Activated CD8-positive, alpha-beta memory T cell treated with anti-CD3 and anti-CD28 coated beads for 24 hours (primary cell): ENCODE measurements at places on chromosomes 11 and 22.

- no peak for DNase-seq
Measured at GRCh38 chr11:78825591-78826020, 250.9 kb upstream of the NARS2 start.

DNA sequence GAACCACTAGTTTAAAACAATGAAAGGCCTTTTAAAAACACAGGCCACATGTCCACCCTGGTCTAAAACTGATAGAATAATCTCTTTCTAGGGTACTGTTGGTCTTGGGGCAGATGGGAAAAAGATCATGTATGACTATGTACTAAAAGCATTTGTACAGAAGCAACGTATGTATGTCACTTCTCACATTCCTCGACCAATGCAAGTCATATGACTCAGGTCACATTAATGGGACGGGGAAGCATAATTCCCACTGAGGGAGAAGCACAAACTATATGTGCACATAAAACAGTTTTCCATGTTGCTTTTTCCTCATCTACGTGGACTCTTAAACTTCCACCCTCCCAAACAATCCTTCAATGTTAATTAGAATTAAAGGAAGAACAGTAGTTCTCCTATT lies 32.2 kb upstream of the GAB2 start:
- DNase-seq: no peak

GRCh38 chr11:34466802-34467488 lies 28.2 kb downstream of the CAT start:
- no peak for DNase-seq

DNA sequence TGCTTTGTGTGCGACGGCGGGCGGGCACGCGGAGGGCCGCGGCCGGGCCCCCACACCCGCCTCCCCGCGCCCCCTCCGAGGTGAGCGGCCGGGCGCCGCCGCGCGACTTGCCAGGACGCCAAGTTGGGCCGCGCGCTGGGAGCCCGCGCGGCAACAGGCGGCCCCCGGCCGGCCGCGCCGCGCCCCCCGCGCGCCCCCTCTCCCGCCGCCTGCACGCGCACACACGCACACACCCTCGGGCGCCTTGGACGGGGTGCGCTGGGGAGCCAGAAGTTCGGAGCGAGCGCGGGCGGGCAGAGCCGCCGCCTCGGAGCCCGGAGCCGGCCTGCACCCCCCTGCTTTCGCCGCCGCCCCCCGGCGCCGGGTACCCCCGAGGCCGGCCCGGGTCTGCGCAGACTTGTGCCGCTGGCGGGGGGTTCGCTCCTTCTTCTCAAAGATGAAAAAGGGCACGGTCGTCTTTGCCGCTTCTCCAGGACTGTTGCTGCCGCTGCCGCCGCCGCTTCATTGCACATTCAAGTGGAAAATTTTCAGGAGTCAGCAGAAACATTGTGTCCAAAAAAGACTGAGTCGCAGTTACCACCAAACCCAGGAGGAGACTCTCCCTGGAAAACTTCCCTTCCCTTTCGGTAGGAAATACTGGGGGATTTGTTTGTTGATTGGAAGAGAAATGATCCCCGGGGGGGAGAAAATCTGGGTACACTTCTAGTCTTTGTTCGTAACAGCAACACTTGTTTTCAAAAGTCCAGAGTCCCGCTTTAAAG lies 895 bp downstream of the TEAD1 start:
- DNase-seq: no peak

- DNase-seq: no peak
Measured at GRCh38 chr11:122664188-122664587, 8.7 kb downstream of the UBASH3B start.

DNA sequence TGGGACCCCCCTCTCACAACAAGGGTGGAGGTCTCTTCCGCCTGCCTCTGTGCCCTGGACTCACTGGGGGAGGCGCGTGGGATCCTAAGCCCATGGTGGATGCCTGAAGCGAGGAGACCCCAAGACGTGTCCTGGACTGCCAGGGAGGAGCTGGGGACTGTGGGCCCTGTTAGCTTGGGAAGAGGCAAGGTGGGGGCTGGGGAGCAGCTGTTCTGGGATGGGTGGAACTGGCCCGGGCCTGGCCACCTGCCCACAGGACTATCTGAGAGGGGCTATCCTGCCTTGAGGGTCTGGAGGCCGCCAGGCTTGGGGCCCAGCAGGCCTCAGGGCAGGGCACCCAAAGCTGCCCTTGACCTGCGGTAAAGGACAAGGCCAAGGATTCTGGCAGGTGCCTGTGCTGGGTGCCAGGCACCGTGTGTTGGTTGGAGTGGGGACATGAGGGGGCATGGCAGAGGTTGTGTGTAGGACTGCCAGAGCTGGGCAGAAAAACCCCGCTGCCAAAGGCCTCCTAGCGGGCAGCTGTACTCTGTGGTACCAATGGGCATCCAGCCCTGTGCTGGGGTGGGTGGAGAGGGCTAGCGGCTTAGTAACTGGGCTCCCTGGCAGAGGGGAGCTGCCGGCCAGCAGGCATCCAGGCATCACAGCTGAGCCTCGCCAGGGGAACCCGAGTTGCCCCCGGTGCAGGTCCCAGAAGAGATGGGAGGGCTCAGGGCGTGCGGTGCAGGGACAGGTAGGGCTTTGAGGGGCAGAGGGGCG lies 670 bp downstream of the LSP1 start:
- DNase-seq: peak; percentile 82

DNA sequence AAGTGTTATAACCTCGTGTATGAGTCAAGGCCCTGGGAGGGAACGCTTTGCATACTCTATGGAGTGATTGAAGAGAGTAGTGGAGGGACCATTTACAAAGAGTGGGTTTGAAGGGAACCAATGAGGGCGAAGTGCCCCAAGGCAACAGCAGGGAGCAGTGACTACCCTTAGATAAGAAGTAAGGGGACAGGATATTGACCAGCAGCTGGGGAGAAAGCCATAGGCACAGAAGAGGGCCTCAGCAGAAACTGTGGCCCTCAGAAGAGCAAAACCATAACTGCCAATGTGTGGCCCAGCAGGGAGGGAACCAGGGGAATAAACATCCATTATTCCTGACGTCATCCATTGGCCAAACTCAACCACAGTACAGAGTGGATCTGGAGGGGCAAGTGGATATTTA lies 24.7 kb downstream of the PARVA start:
- DNase-seq: no peak

- no peak for DNase-seq
Measured at GRCh38 chr11:111718859-111719258, 47.3 kb downstream of the PPP2R1B start.

DNA sequence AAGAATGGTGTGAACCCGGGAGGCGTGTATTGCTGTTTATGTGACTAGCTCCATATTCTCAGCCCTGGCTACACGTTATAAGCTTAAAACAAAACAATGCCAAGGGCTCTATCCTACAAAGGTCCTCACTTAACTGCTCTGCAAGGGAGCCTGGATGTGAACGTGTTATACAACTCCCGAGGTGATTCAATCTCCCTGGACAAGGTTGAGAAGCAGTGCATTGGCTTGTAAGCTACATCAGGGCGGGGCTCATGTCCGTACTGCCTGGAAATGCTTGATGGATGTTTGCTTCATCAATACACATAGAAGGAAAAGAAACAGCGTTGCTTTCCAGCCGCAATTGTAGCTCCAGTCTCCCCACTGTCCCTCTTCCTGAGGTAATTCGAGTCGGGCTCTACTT lies 256.9 kb upstream of the SYN3 start:
- no peak for DNase-seq

DNA sequence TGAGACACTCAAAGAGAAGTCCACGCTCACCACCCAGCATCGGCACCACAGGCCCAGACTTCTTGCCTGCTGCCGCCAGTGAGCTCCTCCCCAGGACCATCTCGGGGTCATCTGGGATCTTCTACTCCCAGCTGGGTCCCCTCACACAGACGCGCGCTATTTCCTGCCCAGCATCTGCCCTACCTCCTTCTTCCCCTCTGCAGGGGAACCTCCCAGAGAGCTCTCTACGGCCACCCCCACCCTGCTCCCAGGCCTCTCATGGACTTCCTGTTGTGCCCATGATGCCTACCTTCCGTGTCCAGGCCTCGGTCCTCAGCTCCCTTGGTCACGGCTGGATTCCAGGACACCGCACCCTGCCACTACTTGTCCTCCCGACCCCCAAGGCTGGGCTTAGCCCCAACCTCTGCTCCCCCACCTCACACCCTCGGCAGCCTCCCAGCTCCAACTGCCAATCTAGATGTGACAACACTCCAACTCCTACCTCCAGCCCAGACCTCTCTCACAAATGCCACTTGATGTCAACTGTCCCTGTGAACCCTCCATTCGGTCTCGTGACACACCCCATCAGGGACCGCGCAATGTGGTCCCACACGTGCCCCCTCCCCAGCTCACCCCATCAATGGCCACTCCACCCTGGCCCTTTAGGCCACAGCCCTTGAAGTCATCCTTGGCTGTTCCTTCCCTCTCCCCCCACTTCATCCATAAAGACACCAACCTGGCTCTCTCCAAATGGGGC lies 45.3 kb downstream of the SGSM3 start:
- no peak for DNase-seq

DNA sequence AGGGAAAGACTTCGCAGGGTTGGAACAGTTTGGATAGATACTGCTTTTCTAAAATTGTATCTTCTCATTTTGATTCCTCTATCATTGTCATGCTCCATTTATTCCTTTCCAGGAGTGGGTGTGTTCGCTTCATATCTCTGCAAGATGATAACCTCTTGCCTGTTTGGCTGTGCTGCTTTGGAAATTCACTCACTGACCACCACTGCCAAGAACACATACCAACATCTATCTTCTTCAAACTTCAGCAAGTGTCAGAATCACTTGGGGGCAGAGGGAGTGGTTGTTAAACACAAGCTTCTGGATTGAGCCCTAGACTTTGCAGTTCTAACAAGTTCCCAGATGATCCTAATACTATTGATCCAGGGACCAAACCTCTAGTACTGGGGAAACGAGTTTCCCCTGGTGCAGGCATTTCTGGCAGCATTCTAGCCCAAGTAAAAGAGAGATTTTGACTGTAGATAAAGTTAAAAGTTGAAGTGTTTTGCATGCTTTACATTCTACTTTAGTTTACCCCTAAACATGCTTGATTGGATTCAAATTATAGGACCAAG lies 11.5 kb upstream of the DKK3 start:
- no peak for DNase-seq

DNA sequence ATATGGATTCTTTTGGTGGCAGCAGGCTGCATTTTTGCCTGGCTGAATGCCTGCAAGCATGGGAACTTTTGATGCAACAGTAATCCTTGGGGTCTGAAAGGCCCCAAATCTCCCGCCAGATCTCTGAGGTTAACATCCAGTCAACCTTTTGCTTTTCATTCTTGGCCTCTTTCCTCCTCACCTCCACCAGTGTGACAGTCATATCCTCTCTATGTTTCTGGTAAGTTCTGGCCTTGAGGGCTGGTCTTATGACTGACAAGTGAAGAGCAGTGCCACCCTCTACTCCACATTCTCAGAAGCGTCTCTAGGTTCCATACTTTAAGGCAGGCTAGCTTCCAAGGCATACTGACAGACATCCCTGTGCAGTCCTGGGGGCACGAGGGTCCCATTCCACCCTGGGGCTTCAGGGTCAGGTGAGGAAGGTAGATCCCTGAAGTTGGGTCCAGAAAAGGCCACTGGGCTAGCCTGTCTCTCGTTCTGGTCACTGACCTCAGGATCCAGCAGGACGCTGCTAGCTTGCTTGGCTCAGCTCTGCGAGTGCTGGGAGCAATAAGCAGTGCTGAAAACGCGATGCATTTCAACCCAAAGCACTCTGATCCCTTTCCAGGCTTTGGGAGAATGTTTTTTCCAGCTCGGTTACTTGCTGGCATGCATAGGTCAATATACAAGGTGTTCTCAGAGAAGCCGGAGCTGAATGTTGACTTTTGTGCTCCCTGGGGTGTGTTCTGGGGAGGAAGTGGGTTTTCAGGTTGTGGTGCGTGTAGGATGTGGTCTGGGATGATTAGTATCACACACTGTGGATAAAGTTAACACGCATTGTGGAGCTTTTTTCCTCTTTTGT lies 75.2 kb downstream of the PTPRJ start:
- DNase-seq: peak; percentile 70

DNA sequence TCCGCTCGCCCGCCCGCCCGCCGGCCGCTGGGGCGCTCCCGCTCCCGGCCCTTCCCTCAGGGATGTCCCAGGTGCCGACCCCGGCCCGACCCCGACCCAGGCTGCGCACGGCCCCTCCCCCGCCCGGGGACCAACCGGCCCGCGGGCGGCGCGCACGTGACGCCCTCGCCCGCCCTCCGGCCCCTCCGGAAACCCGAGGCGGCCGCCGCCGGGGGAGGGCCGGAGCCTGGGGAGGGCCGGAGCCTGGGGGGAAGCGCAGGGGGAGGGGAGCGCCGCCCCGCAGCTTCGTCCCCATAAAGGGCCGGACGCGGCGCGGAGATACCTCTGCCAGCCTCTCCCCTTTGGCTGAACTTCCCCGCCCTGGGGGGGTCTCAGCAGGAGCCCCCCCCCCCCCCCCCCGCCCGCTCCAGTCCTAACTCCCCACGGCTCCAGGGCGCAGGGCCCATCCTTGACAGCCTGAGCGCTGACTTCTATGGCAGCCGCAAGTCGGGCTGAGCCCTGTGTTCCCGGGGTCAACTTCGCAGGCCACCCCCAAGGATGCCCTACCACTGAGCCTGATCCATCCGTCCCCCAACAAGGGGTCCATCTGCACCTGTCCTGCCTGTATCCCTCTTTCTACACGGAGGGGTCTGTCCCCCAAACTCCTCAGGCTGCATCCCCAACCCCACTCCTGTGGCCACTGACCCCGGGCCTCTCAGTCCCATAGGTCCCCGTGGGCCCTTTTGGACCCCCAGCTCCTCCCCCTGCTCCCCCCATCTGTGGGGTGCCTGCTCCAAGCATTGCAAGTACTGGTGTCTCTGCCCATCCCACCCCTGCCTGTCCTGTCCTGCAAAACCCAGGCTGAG lies at the start of gene MAPK12:
MAPK12 (minus strand) TSS at position 69 of the 845 bp plus-strand sequence. CDS start 174 bp downstream, outside the sequence.
- DNase-seq: no peak

- no peak for DNase-seq
Measured at GRCh38 chr22:27466778-27467438, 334.6 kb downstream of the MN1 start.

- no peak for DNase-seq
Measured at GRCh38 chr22:40210818-40211217, 33.1 kb downstream of the TNRC6B start.

GRCh38 chr22:35555483-35555890 lies 14.9 kb downstream of the RASD2 start:
- DNase-seq: no peak

GRCh38 chr22:17164392-17165024 lies 5.4 kb upstream of the HDHD5 start:
- no peak for DNase-seq

GRCh38 chr11:48036466-48036865 lies 56.1 kb downstream of the PTPRJ start:
- no peak for DNase-seq

GRCh38 chr11:32259641-32260081 lies 168.8 kb downstream of the RCN1 start:
- DNase-seq: no peak

DNA sequence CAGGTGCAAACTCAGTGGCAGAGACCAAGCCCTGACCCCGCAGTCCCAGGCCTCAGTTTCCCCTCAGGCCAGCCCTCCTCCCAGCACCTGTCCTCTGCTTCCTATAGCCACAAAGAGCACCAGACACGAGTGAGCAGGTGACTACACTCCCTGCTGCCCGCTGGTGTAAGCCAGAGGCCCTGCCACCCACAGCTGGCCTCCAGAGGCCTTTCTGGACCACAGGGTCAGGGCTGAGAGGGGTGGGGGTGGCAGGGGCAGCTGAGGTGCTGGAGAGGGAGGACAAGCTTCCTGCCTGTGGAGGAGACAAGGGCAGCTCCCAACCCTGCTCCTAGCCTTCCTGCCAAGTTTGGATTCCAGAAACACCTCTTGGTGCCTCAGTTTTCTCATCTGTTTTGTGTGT lies 31.3 kb upstream of the WNT7B start:
- no peak for DNase-seq
